Activated CD4-positive, alpha-beta T cell treated with anti-CD3 and anti-CD28 coated beads, Interleukin-2, amount 10 ng/mL, durations not matched to agents 7 days and 5 days (primary cell): ENCODE measurements at places on chromosomes 3 and 15.

DNA sequence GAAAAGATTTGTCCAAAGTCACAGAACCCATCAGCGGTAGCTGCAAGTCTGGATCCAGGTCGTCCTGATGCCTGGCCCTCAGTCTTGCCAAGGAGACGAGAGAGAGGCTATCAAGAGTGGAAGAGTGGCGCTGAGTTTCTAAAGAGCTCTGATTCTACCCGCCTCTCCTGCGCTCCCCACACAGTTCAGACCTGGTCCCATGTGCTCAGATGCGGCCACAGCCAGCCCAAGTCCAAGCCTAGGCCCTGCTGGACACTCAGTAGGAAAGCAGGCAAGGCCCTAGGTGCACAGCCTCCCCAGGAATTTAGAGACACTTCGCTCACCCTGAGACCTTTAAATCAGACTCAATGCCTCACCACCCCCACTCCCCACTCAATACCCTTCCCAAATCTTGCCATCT is 32.4 kb downstream of the CCDC12 start:
- no peak for DNase-seq

DNA sequence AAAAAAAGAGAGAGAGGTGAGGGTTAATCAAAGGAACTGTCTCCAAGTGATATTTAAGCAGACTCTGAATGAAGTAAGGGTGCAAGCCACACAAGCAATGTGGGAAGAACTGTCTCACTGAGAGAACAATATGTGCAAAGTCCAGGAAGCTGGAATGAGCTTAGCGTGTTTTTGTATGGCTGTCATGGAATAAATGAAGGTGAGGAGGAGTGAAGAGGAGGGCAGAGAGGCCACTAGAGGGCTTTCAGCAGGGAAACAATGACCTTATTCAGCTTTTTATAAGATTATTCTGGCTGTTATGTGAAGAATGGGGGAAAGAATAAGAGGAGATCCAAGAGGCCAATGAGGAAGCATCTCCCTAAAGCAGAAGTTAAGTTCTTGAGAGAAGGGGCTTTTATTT is 86.9 kb upstream of the COL8A1 start:
- no peak for DNase-seq

DNA sequence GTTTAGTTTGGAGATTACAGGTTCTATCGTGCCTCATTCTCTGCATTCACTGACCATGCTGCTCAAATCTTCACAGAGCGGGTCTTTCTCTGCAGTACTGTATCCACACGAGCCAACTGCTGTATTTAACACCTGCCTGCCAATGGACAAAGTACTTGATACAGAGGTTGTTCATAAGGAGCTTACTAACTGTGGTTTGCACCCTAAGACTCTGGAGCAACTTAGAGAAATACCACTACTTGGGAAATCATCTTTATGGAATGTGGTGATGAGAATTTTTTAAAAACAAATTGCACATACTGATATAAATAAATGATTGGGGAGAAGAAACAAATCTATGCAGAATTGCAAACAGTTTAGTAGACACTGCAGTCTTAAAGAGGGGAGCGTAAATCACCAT is 90.0 kb downstream of the PPP2R3A start:
- no peak for DNase-seq

DNA sequence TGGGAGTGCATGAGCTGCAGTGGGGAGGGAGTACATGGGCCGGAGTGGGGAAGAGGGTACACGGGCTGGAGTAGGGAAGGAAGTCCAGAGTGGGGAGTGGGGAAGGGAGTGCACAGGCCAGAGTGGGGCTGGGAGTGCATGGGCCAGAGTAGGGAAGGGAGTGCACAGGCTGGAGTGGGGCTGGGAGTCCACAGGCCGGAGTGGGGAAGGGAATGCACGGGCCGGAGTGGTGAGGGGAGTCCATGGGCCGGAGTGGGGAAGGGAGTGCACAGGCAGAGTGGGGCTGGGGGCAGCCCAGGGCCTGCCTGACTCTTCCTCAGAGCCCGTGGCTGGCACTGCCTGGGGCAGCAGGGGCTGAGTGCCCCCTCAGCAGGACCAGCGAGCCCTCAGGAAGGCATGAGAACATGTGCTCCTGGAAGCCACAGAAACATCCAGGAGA is 40.7 kb downstream of the KLF15 start:
- DNase-seq, result no peak

- no peak for DNase-seq
Measured at GRCh38 chr3:94356581-94356980, 293.7 kb downstream of the NSUN3 start.

GRCh38 chr15:57190208-57190607 is 186.1 kb upstream of the CGNL1 start:
- DNase-seq, result no peak

- DNase-seq, result no peak
Measured at GRCh38 chr3:166446291-166446690, 609.1 kb upstream of the BCHE start.

DNA sequence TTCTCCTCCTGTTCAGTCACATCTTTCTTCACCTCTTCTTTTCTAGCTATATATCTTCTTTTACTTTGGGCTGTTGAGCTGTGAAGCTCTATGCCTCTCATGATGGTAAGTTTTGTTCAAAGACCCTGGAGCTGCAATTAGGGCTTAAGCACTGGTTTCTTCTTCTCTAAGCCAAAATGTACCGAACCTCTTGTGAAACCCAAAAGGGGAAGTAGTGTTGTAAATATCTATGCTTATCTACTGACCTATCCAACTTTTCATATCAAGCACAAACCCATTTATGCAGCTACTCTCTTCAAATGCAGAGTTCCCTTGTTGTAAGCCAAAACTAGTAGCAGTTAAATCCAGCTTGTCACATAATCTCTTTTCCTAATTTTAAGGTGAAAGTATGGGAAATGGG is 123.6 kb upstream of the CD96 start:
- DNase-seq, result no peak

DNA sequence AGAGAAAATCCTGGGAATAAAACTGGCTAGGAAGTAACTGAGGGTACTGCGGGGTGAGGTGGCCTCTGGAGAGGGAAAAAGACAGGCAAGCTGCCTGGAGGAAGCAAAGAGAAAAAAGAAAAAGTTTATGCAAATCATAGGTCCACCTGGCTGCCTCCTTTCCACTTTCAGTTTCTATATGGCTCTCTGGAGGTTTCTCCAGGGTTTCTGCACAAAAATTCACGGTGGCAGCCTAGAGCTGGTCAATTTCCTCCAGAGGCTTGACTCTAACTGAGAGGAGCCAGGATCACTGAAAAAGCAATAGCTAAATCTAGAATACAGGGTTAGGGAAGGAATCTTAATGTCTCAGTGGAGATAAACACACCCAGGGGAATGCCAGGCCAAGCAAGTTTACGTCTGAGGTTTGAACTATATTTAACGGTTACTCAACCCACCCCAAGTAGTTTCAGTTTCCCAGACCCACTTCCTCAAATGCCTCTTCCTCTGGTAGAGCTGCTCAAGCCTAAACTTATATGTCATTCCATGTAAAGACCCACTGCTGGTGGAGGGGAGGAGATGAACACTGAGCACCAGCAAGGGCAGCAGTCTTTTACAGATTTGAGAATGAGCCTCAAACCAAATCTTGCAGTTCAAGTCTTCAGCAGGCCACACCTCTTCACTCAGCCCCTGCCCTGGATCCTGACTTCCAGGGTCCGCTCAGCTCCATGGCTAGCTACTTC is 5.7 kb downstream of the LYSMD2 start:
- peak; percentile 53 for DNase-seq

GRCh38 chr15:57290187-57290586 is 86.1 kb upstream of the CGNL1 start:
- no peak for DNase-seq

GRCh38 chr3:135131290-135131689 is 336.2 kb downstream of the EPHB1 start:
- no peak for DNase-seq

GRCh38 chr3:154235330-154235729 is 89.0 kb downstream of the DHX36 start:
- no peak for DNase-seq

DNA sequence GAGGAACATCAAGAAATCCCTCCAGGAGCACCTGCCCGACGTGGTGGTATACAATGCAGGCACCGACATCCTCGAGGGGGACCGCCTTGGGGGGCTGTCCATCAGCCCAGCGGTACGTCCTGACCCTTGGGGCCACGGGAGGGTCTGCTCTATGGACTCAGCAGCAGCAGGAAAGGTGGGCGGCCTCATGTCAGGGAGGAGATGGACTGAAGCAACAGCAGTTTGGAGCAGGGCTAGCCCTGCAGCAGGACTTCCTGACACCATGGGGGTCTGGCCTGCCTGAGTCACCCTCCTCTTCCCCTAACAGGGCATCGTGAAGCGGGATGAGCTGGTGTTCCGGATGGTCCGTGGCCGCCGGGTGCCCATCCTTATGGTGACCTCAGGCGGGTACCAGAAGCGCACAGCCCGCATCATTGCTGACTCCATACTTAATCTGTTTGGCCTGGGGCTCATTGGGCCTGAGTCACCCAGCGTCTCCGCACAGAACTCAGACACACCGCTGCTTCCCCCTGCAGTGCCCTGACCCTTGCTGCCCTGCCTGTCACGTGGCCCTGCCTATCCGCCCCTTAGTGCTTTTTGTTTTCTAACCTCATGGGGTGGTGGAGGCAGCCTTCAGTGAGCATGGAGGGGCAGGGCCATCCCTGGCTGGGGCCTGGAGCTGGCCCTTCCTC is 24.2 kb downstream of the HDAC11 start:
- DNase-seq, result no peak

- no peak for DNase-seq
Measured at GRCh38 chr15:74220475-74221248, 15.5 kb upstream of the CCDC33 start.

DNA sequence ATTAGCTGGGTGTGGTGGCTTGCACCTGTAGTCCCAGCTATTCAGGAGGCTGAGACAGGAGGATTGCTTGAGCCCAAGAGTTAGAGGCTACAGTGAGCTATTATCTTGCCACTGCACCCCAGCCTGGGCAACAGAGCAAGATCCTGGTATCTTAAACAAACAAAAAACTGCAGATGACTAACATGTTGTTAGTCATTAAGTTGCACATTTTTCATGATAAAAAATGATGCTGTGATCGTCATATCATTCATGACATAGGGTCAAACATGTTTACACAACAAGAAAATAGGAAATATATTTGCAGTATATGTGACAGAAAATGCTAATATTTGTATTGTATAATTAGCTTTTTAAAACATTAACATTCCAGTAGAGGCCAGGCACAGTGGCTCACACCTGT is 20.2 kb upstream of the DAPK2 start:
- DNase-seq, result no peak

DNA sequence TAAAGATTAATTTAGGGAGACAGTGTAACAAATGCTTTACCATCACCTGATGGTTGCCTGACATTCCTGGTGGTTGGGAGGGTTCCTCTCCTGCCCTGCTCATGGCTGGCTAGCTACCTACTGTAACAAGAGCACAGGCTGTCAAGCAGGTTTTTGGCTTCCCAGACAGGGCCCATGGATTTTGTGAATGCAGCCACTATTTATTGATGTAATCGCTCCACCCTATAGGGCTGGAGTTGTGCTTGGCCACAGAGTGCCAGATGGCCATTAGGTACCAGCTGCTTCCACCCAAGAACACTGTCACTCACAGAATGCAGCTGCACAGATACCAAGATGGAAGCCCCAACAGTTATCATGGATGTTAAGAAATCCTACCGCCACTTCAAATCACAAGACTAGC is 31.0 kb upstream of the KLHL25 start:
- no peak for DNase-seq

DNA sequence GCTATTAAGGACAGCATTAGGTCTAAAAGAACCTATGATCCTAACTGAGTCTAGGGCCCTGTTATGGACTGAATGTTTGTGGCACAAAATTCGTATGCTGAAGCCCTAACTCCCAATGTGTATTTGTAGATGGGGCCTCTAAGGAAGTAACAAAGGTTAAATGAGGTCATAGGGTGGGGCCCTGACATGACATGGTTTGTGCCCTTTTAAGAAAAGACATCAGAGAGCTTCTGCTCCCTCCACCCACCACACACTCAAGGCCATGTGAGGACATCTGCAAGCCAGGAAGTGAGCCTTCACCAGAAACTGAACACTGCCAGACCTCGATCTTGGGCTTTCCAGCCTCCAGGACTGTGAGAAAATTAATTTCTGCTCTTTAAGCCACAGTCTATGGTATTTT is 49.2 kb downstream of the PHC3 start:
- peak; percentile 32 for DNase-seq

- no peak for DNase-seq
Measured at GRCh38 chr15:46996359-46996758, 720.9 kb upstream of the SEMA6D start.

DNA sequence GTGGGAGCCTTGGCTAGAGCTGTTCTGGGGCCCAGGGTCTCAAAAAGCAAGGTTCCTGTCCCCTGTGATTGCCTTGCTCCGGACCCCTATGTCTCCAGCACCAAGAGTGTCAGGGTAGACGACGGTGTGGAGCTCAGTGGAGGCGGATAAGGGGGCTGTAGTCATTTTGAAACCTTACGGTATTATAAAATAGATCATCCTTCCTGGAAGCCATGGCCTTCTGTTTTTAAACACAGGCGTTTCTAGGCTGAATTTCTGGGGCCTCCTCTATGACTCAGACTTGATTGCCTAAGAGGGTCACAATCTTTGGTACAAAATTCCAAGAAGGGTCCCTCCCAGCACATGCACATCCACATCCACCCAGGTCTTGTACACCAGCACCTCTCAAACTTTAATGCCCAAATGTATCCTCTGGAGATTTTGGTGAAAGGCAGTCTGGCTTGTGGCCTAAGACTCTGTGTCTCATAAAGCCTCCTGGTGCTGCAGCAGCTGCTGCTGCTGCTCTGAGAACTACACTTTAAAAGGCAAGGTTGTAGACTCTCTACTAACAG is 70.5 kb upstream of the XCR1 start:
- peak; percentile 55 for DNase-seq

GRCh38 chr3:151199554-151200438 is 3.2 kb downstream of the GPR171 start:
- DNase-seq, result no peak

GRCh38 chr3:52270252-52270754 is 8.1 kb downstream of the WDR82 start:
- no peak for DNase-seq

DNA sequence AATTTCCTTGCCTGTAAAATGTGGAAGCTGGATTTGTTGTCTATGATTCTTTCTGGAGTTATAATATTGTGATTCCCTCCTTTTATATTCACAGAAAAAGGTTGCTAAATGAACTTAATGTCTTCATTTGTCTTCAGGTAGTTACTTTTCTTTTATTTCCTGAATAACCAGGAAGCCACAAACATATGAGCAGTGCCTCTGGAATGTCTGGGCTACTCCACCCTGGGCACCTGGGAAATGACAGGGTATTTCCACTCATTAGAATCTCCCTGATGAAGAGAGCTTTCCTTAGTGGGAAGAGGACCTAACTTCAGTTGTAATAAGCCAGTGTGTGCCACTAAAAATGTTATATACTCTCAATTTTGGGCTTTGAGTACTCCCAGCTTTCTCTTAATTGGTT is 3.8 kb upstream of the SLMAP start:
- no peak for DNase-seq
